Chondrocyte (in vitro differentiated cells): ENCODE measurements at places on chromosomes 6 and 20. TPM values are rescaled to one million over a fixed set of nuclear protein-coding genes. Genes with fewer than 3 reads are reported as not detected.
A peak's percentile ranks its signal among the peaks of the same experiment; 100 is the strongest.

DNA sequence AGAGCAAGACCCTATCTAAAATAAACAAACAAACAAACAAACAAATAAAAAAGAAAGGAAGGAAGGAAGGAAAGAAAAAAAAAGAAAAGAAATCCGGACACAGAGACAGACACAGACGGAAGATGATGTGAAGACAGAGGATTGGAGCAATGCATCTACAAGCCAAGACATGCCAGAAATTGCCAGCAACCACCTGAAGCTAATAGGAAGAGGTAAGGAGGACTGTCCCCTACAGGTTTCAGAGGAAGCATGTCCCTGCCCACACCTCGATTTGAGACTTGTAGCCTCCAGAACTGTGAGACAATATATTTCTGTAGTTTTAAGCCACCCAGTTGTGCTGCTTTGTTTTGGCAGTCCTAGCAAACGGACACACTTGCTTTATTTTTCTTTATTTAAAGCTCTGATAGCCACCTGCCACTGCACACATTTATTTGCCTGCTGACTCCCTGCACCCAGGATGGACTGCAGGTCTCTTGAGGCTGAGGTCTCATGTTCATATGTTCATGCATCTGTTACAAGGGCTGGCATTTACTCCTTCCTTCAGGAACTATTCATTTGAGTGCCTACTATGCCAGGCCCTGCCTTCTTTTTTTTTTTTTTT, 20.7 kb upstream of the ZMYND8 start:
- DNase-seq, result no peak

- no peak for DNase-seq
Observed at GRCh38 chr6:108676555-108676954, 115.8 kb downstream of the FOXO3 start.

DNA sequence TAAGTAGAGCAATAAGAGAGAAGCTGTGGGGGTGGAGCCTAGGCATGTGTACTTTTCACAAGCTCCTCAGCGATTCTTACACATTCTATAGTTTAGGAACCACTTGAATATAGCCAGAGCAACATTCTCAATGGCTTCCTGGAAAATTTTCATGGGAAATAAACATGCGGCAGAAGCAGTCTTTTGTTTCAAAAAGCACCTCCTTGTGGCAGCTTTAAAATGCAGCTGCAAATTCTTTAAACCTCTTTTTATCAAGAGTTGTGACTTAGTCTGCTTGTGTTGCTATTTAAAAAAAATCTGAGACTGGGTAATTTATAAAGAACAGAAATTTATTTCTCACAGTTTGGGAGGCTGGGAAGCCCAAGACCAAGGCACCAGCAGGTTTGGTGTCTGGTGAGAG, 23.8 kb downstream of the NKX2-2 start:
- no peak for DNase-seq

DNA sequence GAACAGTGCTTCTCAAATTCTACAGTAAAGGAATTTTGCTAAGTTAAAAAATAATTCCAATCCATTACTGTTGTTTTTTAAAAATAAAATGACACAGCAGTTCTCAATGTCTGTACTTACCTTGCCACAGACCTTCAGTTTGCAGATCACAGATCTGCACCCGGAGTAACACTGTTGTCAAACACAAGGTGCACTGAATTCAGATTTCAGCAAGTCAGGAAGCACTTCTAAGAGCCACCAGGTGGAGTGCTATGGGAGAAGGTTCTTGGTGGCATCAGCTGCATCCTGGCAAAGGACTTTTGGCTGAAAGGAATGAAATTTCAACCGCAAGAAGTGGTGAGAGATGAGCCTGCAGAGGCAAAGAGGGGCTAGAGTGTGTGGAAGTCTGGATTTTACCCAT, 17.4 kb downstream of the RSPH4A start:
- no peak for DNase-seq

GRCh38 chr20:44206132-44206531, 4.4 kb downstream of the OSER1 start:
- DNase-seq, result no peak

GRCh38 chr6:142902636-142903053, 42.3 kb downstream of the HIVEP2 start:
- DNase-seq, result no peak

GRCh38 chr6:73798592-73798991, 102.6 kb downstream of the CD109 start:
- DNase-seq, result no peak

- no peak for DNase-seq
Observed at GRCh38 chr6:93088621-93089501, 330.5 kb downstream of the EPHA7 start.

DNA sequence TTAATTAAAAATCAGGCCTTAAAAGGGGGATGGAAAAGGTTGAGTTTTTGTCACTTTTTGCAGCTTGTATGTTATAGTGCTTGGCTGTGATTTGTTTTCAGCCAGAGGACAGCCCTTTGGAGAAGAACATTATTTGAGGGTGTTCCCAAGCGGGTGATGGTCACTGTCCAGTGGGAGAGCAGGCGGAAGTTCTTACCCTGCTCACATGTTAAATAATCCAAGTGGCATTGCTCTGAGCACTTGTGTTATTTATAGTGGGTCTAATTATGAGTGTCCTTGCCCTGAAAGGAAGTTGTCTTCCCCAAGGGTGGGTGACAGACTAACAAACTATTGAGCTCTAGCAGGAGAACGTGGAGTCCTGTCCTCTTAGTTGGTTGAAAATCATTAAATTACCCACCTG, 49.5 kb downstream of the DOK5 start:
- DNase-seq, result no peak

GRCh38 chr6:100309174-100309573, 155.5 kb downstream of the SIM1 start:
- no peak for DNase-seq

GRCh38 chr6:46736906-46737305, 1.7 kb upstream of the PLA2G7 start:
- no peak for DNase-seq

DNA sequence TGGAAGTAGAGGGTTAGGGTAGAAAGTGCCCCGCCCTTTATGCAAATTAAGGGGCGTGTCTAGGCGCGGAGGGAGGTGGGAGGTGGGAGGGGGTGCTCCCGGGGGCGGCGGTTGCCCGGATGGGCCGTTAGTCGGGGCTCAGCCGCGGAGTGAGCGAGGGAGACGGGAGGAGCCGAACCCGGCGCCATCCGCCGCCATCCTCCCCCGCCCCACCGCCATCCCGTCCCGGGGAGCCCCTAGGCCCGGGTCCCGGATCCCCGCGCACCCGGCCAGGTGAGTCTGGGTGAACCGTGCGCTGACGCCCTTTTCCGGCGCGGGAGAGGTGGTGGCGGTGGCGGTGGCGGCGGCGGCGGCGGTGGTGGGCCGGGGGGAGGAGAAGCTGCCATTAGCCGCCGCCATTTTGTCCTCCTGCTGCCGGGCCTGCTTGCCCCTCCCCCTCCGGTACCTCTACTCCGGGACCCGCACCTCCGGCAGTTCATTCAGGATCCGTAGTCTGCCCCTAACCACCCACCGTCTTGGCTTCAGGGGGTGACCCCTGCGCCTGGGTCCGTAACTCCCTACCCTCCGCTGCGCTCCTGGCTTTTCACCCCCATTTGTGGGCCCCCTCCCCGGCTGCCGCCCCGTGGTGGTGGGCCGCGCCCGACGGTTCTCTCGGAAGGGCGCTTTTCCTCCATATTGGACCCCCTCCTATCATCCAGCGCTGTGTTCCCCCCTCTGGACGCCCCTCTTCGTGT, at the start of gene PRRC2A:
Gene PRRC2A, plus strand, starts transcription at position 130 of the 734 bp plus-strand sequence. CDS start 2,075 bp downstream, outside the sequence.
- peak; percentile 95 for DNase-seq

DNA sequence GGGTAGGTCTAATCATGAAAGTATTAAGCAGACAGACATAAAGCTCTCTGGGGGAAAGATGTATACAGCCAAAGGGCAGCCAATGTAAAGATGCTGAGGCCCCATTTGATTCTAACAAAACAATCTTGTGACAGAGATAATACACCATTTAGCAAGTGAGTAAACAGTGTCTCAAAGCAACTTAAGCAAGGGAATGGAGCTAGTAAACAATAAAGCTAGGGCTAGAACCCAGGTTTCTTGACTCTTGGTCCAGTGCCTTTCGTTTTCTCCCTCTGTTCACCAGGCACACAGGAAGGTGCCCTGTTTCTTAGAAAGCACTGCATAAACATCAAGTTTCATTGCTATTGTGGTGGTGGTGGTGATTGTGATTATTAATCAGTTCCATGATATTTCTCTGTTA, 5.1 kb downstream of the ELOVL2 start:
- no peak for DNase-seq

GRCh38 chr6:7979831-7980230, 69.2 kb upstream of the TXNDC5 start:
- DNase-seq, result no peak

DNA sequence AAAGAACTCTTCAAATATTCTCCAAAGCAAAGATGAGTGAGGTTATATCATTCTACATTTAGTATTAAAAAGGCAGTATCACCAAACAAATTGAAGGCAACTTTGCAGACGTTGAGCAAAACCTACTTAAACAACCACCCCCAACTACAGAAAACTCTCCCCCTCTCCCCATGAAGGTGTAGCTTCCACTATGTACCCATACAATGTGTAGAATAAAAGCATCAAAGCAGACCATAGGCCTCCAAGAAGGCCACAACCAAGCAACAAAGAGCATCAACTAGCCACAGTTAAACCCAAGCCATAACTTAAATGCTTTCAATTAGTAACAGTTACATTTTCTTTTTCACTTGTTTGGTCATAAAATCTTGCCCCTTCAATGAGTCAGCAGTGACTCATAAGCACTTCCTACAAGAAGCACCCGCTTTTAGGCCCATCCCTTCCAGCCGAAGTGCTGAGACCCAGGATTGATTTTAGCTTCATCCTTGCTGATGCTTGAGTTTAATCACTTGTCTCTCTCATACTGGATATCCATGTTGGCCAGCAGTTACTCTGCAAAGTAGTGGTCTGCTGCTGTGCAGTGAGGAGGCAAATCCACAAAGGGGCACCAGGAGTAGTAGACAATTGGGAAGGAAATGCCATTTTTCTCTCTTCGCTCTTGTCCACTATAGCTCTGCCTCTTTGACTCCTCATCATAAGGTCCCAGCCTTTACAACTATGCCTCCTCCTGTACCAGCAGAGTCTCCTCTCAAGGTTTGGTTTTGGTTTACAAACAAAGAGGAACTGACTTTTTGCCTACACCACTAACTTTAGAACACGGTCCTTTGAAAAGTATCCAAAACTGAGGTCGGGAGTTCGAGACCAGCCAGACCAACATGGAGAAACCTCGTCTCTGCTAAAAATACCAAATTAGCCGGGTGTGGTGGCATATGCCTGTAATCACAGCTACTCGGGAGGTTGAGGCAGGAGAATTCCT, 8.4 kb upstream of the NUP153 start:
- DNase-seq, result no peak

DNA sequence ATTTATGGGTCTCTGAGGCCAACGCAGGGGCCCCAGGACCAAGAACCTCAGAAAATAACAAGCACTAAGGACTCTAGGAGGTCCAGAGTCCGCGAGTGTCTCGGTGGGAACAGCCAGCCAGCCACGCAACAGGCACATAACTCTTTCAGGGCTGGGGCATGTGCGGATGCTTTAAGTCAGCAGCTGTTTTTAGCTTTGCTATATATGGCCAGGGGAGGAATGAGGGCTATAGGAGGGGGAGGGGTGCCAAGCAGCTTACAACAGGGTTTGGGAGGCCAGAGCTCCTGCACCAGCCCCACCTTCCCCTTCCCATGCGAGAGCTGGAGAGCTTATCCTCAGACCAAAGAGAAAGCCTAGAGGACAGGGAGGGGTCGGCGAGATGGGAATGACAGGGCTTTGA, 6.2 kb downstream of the JPH2 start:
- DNase-seq, result no peak

DNA sequence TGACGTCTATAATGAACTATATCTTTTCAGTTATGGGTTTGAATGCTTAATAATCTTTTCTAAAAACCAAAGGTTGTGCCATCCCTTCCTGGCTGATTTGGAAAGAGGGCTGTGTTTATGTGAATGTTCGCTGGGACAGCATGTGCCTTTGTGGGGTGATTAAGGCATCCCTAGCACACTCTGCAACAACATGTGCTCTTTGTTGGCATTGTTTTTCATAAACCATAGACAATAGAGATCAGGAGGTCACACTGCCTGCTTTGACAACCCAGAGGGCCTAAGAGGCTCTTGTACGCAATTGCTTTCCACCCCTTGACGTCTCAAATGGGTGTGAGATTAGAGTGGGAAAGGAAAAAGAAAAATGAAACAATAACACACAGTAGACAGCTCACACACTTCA, 116.0 kb downstream of the LRRC1 start:
- no peak for DNase-seq

DNA sequence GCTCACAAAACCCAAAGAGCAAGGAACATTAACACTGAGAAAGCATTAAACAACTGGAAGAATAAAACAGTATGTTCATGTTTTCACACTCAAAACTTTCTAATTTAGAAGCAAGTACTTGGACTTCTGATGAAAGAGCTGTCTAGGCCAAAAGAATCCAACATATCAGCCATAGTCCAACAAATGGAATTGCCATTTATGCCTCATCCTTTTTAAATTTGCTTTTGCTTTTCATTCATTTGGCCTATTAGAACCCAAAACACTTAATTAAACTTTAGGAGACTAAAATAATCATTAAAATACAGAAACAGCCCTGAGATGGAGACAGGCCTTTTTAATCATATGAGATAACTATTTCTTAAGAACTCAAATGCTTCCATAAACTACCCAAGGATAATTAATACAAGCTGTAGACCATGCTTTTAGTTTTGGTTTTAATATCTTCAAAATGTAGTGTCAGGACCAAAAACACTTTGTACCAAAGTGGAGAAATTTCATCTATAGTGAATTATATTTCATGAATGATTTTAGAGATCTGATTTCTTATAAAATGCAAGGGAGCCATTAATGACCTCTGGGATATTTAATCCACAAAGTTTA, 166.5 kb downstream of the KIF6 start:
- DNase-seq, result no peak

DNA sequence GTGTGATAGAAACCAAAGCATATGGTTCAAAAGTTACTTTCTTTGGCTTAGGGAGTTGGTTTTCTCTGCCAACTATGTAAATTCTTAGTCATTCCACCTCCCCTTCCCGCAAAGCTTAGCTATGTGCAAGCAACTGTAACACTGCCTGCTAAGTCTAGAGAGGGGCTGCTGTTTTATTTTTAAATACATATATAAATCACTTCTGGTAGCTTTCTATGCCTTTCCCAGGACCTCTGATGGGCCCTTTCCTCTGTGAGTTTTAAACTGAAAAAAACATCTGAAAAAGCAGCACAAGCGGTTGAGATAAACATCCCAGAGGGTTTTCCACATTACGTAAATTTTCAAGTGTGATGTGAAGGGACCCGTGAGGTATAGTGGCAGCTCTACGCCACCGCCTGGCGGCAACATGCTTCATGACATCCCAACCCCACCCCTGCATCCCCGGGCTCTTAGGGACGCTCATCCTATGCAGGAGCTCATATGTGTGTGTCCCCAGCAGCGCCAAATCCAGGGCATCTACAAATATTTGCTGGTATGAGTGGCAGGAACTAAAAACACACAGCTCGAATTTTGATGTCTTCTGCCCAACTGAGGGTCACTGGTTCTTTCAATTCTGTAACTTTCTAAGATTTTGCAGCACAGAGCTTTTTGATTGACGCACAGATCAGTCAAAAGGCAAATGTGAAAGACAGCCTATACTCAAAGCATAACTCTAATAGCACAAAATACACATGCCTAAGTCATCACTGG, 12.7 kb downstream of the SAYSD1 start:
- no peak for DNase-seq

GRCh38 chr6:19608546-19608945, 228.6 kb upstream of the ID4 start:
- no peak for DNase-seq

CST9L gene
- total RNA-seq, result not detected in 3 replicates

MMP24 gene
- total RNA-seq, result 1.1 to 2.6 TPM (median 2.4 TPM) in 3 replicates

DNMT3B gene
- 2.0 to 4.8 TPM (median 4.7 TPM) in 3 replicates for total RNA-seq

E2F1 gene
- total RNA-seq, result 7.5 to 17.0 TPM (median 7.6 TPM) in 3 replicates

SLPI gene
- 0.40 to 1.3 TPM in 2 of 3 replicates, not detected in the other for total RNA-seq

RTF2 gene
- total RNA-seq, result 61.2 to 79.3 TPM (median 64.7 TPM) in 3 replicates

PCSK2 gene
- not detected in 3 replicates for total RNA-seq

PTGIS gene
- 88.7 to 165 TPM (median 91.5 TPM) in 3 replicates for total RNA-seq

TRIM15 gene
- not detected in 3 replicates for total RNA-seq

HM13 gene
- 228 to 277 TPM (median 269 TPM) in 3 replicates for total RNA-seq
